Stimulated activated CD4-positive, alpha-beta T cell treated with anti-CD3 and anti-CD28 coated beads, Interleukin-4, amount 100 ng/mL, for 24 hours (primary cell): ENCODE measurements at places on chromosomes 3 and 15.

- no peak for DNase-seq
Measured at GRCh38 chr15:81256916-81257315, 60.2 kb downstream of the IL16 start.

- DNase-seq: no peak
Measured at GRCh38 chr3:129592381-129593131, 13.9 kb downstream of the PLXND1 start.

GRCh38 chr3:61169621-61170251 lies 81.5 kb downstream of the FHIT start:
- DNase-seq: no peak

- DNase-seq: no peak
Measured at GRCh38 chr3:56771376-56771775, 30.4 kb downstream of the ARHGEF3 start.

GRCh38 chr15:85333132-85333831 lies 47.1 kb upstream of the AKAP13 start:
- DNase-seq: no peak

GRCh38 chr15:64412216-64412615 lies 24.6 kb downstream of the TRIP4 start:
- DNase-seq: no peak

DNA sequence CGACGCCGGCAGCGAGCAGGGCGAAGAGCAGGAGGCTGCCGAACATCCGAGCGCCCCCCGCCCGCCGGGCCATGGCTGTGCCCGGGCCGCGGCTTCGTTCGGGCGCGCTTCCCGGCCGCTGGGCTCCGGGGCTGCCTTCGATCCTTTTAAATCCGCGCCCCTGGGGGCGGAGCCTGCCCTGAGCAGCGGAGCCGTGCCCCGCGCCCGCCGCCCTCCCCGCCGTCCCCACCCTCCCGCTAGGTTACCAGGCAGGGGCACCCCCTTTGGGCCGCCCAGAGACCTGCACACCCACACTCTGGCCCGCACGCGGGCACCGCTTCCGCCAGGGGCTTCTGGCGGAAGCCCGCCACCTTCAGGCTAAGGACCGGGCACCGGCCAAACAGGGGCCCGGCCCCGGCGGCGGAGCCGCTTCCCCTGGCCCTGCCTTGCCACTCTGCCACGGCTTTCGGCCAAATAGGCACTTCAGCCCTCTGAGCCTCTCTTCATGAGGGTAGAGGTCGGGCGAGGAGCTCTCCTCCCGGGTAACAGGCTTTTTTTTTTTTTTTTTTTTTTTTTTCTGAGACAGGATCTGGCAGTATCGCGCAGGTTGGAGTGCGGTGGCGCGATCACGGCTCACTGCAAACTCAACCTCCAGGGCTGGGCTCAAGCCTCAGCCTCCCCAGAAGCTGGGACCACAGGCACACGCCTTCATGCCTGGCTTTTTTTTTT lies at the start of gene NMB:
NMB (minus strand) TSS at position 120 of the 708 bp plus-strand sequence; CDS start at position 73, 47 bp downstream.
- DNase-seq: peak; percentile 82

DNA sequence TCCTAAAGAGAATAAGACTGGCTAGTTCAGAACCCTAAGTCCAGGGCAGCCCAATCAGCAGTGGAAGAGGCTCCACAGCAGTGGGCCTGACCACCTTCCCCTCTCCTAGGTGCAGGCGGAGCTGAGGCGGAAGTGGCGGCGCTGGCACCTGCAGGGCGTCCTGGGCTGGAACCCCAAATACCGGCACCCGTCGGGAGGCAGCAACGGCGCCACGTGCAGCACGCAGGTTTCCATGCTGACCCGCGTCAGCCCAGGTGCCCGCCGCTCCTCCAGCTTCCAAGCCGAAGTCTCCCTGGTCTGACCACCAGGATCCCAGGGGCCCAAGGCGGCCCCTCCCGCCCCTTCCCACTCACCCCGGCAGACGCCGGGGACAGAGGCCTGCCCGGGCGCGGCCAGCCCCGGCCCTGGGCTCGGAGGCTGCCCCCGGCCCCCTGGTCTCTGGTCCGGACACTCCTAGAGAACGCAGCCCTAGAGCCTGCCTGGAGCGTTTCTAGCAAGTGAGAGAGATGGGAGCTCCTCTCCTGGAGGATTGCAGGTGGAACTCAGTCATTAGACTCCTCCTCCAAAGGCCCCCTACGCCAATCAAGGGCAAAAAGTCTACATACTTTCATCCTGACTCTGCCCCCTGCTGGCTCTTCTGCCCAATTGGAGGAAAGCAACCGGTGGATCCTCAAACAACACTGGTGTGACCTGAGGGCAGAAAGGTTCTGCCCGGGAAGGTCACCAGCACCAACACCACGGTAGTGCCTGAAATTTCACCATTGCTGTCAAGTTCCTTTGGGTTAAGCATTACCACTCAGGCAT lies 33.7 kb downstream of the VIPR1 start:
- DNase-seq: peak; percentile 52

- DNase-seq: no peak
Measured at GRCh38 chr3:153247331-153248330, 85.6 kb downstream of the RAP2B start.

DNA sequence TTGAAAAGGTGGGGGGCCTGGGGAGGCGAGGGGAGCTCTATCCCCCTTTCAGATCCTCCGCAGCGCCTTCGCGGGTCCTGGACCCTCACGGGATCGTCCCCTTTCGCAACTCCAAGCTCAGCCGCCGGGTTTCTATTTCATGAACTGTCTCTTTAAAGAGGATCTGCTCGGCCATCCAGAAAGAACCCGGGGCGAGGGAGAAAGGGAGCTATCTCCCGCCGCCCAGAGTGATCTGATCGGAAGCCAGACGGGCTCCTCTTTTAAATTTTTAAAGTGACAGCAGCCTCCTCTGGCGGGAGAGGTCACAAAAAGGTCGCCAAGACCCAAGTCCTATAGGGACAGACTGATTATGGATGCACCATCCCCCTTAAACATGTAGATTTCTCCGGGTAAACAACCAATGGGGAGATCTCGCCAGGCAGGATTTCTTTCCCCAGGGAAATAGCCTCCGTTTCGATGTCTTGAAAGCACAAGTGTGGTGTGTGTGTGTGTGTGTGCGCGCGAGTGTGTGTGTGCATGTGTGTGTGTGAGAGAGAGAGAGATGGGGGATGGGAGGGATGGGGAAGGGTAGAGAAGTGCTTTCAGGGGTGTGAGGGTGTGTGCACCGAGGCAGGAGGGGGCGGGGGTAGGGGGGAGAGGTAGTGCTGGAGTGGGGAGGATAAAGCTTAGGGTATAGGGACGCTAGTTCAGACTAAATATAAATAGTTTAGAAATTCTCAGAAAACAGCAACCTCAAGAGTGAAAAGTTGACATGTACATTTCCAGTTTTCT lies 516.1 kb downstream of the MECOM start:
- DNase-seq: no peak

DNA sequence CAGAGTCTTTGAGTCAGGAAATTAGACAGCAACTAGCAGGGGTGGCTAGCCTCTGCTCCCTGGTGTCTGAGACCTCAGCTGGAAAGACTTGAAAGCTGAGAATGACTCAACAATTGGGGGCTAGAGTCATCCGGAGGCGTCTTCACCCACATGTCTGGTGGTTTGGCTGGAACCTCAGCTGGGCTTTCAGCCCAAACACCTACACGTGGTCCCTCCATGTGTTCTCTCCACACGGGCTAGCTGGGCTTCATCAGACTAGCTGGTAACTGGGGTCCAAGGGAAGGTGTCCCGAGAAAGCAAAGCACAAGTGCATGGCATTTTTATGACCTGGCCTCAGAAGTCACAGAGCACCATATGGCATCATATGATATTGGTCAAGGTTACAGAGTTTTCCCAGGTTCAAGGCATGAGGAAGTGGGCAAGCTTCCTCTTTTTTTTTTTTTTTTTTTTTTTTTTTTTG lies 19.9 kb upstream of the ABHD2 start:
- peak; percentile 66 for DNase-seq

DNA sequence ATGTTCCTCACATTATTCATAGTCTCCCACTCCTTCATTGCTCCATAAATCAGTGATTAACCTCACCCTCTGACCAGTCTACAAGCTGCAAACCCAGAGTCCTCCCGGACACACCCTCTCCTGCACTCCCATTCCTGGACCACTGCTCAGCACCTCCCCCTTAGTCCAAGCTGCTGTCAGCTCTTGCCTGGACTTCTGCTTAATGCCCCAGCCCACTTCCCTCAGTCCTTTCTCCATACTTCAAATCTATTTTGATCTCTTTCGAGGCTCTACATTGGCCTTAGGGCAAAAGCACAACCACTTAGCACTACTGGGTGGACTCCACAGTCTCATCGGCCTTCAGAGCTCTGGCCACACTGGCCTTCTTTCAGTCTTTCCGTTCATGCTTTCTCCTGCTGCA lies 79.4 kb upstream of the FAM98B start:
- no peak for DNase-seq

DNA sequence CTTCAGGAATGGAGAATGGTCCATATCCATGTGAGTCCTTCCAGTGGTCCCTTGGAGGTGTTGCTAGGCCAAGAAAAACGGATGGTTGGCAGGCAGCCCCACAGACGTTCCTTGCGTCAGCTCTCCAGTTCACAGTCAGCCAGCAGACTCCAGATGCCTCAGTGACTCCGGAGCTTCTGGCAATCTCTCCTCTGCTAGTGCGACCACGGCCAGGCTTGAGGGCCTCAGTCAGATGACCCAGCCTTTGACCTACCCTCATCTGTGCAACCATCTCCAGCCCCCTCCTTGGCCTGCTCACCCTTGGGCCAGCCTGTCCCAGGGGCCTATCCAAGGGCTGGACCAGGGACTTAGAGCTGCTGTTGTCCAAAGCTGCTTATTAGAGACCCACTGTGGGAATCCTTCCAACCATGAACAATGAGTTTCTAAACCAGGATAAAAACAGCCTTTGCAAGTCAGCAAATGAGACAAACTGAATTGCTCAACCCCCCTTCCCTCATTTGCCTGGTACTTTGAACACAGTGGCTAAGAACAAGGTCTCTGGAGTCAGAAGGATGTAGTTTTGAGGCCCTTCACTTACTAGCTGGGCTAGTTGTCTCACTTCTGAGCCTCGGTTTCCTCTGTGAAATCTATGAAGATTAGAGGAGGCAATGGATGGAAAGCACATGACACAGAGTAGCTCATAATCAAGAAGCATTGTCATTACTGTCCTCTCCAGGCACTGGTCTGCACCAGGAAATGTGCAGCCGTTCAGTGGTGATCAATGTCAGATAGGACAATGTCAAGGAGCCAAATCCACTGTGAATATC lies 44.8 kb downstream of the ANP32A start:
- no peak for DNase-seq

- DNase-seq: no peak
Measured at GRCh38 chr3:185658504-185658912, 72.4 kb downstream of the SENP2 start.

DNA sequence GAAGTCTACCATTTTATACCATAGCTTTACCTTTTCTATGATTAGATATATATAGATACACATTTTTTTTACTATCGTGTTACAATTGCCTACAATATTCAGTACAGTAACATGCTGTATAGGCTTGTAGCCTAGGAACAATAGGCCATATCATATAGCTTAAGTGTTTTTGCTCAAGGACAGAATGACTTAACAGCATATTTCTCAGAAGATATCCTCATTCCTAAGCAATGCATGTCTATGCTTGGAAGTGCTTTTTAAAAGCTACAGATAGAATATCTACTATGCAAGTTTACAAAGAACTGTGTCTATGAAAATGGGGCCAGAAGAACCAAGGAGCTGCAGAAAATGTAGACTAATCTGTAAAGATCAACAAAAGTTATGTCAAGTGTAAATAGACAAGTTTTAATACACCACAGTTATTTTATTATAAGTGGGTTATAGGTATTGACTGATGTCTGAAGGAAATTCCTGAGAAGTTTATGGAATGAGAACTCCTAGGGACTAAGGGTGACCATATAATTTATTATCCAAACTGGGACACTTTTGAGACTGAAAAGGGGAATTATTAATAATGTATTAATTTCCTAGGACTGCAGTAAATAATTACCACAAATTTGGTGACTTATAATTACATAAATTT lies 138.7 kb upstream of the TGFBR2 start:
- DNase-seq: no peak

GRCh38 chr3:18812316-18812715 lies 336.0 kb upstream of the KCNH8 start:
- no peak for DNase-seq

- no peak for DNase-seq
Measured at GRCh38 chr3:105967117-105967516, 98.3 kb upstream of the CBLB start.

DNA sequence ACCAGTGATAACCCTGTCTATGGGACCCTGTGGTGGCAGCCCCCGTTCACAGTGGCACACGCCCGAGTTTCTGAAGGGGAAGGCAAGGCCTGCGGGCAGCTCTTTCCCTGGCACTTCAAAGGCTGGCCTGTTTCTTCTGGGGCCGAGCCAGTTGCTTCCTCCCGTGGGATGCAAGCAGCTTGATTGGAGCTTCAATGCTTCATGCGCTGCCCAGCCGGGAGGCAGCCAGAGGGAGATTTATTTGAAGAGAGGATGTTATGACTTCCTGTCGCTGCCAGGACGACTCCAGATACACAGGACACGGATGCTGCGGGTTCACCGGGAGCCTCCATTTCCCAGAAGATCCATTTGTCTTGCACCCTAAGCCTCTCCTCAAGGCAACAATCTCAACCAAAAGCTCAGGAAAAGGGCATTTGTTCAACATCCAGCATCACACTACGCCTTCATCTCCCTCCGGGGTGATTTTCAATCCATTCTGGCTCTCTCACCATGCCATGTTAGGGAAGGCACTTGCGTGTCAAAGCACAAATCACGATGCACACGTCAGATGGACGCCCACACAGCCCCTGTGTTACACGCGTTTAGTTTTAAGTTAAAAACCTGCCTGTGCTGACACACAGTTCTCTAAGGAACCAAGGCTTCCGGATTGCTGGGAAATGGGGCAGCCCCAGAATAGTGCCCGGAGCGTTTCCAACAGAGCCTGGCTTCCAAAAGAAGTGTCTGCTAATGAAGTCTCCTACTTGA lies 330.2 kb downstream of the OCA2 start:
- DNase-seq: no peak

DNA sequence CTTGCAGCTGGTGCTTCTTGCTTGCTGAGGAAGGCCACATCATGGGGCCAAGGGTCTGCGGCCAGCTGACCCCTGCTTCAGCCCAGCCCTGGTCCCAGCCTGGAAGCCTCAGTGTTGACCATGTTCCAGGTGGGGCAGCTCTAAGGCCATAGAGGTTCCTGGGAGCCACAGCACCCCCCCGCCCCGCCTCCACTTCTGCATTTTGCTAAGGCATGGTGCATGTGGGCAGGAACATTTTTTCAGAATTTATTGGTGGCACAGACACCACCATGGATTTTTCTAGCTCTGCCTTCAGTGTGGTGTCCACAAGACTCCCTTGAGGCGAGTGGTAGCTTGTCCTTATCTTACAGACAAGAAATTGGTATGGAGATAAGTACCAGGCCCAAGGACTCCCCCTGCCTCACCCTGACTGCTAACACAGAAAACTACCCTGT lies 1.9 kb upstream of the CHST14 start:
- no peak for DNase-seq

DNA sequence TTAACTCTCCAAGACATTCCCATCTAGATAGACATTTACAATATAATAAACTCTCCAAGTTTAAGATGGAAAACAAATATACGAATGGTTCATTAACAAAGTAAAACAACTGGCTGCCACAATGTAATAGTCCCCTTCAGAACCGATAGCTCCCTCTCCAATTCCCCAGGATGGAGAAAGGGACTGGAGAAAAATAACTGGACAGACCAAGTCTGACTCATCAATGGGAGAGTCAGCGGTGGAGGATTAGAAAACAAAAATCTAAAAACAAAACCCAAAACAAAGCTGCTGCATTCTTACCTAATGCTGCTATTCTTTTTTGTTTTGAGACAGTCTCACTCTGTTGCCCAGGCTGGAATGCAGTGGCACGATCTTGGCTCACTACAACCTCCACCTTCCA lies 468.1 kb downstream of the SHQ1 start:
- DNase-seq: no peak

- DNase-seq: no peak
Measured at GRCh38 chr15:79035111-79035601, 55.4 kb downstream of the RASGRF1 start.

- DNase-seq: no peak
Measured at GRCh38 chr3:165884518-165884917, 47.3 kb upstream of the BCHE start.
